ENCODE measurements at places on chromosomes 2 and 18.

DNA sequence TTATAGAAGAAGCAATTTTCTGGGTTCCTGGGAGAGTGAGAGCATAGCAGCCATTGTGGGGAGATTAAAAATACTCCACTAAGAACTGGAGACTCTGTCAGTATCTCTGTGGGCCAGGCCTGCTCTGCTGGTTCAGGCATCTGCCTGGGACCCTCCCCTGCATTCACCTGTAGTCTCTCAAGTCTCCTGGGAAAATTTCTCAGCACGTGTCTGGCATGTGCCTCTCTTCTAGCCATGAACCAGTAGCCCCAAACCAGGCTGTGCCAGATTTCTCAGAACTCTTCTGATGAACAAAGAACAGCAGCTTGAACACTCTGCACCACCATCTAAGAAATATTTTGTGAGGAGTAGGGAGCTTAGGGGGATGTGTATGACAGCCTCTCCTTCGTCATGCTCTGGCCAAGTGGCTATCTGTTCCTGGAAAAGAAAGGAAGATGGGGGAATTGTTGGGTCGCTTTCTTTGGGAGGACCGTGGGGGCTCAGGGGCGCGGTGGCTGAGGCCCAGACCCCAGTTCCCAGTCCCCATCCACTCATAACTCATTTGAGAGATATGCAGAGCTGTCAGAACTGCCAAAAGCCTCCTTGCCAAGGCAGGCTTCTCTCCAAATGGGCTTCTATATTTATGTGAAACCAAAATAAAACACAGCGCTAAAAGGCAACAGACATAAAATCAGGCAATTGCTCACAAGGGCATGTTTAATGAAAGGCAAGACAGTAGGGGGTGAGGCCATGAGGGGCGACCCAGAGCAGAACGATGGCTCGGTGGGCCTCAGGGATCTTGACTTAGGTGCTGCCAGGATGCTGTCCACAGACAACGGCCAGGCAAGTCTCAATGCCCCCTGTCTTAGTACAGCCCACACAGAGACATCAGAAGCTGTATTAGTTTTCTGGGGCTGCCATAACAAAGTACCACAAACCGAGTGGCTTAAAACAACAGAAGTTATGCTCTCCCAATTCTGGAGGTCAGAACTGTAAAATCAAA, 114.7 kb upstream of the TNP1 start:
- no peak for DNase-seq

- no peak for DNase-seq
Observed at GRCh38 chr2:27150639-27151230, 1.9 kb downstream of the TCF23 start.

DNA sequence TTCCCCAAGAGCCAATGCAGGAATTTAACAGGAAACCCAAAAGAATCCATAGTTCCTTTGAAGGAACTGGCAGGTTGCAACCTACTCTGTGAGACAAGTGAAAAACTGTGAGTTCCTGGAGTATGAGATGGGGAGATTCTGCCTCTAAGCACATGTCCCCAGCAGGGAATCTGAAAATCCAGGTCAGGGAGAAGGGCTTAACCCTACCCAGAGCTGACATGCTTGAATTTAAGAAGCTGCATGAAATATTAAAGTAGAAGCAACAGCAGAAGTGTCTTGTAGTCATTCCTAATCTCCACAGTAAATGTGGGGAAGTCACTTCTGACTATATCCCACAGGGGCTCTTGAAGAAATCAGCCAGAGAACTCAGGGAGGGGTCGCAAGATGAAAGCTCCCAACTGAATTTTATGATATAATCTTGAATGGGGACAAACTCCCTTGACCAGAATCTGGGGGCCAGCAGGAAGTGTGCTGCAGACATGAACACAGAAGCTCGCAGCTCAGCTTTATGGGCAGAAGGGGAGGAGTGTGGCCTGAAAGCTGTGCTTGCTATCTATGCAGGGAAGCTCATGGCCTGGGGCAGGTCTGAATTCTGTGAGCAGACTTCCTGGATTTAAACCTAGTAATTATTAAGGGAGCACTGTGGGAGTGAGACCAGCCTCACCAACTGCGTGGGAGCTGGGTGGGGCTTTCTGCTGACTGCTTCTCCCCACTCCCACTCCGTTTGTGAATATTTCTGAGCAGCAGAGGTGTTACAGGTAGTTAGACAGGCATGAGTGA, 184.1 kb upstream of the KYNU start:
- peak; percentile 5 for DNase-seq

DNA sequence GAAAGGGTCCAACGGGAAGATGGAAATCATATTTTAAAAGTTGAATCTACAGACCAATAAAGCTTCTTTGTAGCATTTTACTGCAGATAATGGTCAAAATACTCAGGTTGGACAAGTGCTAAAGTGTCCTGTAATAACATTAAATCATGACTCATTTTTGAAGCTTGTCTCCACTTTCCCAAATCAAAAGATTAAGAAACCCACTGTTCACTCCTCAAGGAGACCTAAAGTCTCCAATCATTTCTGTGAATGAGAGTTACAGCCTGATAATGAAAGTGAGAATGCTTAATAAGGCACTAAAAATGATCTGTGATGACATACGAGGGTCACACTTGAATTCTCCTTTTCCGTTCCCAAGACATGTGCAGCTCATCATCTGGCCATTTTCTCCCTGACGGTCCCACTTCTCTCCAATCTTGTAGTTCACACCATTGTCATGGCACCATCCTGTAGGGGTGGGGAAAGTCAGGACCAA, 53.4 kb downstream of the ATIC start:
- DNase-seq: no peak

- DNase-seq: no peak
Observed at GRCh38 chr2:161796192-161796591, 172.0 kb downstream of the SLC4A10 start.

GRCh38 chr2:69932596-69932922, 17.6 kb downstream of the MXD1 start:
- no peak for DNase-seq

DNA sequence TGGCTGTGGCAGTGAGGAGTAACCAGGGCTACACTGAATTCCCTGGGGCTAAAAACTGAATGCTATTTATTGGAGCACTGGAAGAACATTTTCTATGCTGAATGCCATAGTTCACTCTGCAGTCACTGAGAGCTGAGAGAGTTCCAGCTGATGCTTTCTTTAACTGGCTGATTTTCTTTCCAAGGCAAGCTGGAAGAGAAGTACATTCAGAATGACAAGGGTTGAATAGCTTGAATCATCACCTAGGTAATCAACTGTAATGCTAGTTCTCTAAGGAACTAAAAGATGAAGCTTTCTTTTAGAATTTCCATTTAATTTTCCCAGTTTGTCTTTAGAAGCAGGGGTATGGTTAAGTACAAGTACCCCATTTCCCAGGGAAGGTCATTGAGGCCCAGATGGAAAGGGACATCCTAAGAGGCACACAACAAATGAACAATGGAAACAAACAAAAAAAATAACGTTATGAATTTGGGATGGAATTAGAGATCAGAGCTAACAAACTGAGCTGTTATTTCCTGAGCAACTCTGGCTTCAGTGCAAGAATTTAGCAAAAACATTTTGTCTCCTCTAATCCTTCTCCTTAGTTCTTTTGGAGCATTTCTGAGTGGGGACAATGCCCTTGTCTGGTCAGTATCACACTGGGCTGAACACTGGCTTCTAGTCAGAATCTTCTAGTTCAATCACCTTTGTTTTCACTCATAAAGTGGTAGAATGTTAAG, 132.8 kb upstream of the REG3A start:
- DNase-seq: no peak

- DNase-seq: no peak
Observed at GRCh38 chr18:41324934-41325333, 630.1 kb upstream of the PIK3C3 start.

DNA sequence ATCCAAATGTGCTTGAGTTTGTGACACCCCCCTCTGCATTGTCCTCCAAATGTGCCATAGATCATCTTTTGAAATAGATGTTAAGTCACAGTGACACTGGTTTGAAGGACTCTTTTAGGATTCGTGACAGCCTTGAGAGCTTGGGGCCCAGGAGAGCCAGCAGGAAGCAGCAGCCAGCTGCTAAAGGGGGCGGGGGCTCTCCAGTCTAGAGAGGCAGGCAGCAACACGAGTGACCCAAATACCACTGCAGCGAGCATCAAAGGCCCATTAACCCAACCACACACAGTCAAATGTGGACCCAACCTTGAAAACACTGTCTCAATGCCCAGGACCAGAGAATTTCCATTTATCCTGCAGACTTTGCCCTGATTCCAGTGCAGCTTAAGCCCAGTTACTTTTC, 75.6 kb downstream of the ZBTB7C start:
- no peak for DNase-seq

GRCh38 chr2:47269316-47270232, 114.5 kb upstream of the STPG4 start:
- no peak for DNase-seq

GRCh38 chr2:29130295-29130694, 15.1 kb downstream of the CLIP4 start:
- no peak for DNase-seq

DNA sequence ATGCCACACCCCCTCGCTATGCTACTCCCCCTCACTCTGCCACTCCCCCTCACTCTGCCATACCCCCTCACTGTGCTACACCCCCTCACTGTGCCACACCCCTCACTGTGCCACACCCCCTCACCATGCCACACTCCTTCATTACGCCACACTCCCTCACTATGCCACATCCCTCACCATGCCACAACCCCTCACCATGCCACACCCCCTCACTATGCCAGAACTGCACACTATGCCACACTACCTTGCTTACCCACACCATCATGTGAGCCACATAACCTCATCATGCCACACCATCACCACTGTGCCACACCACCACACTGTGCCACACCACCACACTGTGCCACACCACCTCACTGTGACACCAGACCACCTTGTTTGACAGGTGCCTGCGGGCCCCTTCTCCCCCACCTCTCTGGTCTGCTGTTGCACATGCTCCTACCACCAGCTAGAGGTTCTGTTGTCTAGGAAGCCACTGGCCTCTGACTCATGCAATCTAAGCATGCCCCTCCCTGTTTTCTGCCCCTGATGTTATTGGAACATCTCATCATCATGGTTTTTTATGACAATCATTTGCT, 22.0 kb downstream of the MARCHF4 start:
- no peak for DNase-seq

- no peak for DNase-seq
Observed at GRCh38 chr2:211513446-211513845, 957.0 kb downstream of the CPS1 start.

DNA sequence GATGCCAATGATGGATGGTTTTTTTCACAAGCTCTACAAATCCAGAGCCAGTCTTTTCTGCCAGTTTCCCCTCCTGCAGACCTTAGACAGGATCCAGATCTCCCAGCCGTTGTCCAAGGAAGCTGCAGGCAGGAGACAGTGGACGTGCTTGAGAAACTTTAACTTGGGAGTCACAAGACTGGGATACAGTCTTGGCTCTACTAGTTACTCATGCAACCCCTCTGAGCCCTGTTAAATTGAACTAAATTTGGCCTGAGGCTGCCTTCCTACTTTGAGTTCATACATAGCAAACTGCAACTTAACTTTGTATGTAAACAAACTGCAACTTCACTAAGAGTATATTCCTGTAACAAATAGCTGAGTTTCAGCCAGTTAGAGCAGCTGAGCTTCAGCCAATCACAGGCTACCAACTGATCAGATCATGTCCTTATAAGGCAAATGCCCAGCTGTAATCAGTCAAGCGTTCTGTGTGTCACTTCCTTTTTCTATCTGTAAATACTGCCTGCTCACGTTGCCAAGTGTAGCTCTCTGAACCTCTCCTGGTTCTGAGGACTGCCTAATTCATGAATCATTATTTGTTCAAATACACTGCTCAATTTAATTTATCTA, 140.9 kb downstream of the CAPN13 start:
- DNase-seq: peak; percentile 27

DNA sequence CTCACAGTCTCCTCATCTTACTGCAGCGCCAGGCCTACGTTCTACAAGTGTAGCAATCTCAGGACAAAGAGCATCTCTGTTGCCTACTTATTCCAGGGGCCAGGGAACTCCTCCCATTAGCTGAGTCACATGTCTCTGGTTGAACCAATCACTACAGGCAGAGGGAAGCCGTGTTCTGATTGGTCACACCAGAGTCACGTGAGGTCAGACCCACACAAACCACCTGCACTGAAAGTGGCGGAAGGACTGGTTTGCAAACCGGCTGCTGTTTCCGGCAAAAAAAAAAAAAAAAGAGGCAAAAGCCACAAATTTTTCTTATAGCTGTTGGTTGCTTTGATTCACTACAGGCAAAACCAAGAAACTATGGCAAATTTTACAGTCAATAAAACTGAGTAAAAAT, 21.9 kb upstream of the USP14 start:
- DNase-seq: no peak

GRCh38 chr2:173050684-173051083, 25.0 kb upstream of the MAP3K20 start:
- no peak for DNase-seq

DNA sequence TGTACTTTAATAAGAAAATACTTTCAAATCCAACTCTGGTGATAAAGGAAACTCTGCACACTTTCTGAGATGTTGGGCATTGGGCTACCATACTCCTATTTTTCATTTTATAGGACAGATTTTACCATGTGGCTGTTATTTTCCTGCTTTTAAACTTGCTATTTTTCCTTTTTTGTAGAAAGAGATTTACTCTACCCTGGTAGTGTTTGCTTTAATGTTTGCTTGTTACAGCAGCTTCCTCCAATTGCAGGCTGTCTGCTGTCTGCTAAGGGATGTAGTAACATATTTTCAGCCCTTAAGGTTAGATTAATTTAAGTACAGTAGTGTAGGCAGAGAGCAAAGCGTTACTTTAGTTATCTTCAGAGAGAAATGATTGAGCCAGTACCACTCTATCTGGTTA, 38.6 kb downstream of the MARCHF7 start:
- no peak for DNase-seq

- no peak for DNase-seq
Observed at GRCh38 chr18:35481960-35482366, 15.8 kb downstream of the INO80C start.

DNA sequence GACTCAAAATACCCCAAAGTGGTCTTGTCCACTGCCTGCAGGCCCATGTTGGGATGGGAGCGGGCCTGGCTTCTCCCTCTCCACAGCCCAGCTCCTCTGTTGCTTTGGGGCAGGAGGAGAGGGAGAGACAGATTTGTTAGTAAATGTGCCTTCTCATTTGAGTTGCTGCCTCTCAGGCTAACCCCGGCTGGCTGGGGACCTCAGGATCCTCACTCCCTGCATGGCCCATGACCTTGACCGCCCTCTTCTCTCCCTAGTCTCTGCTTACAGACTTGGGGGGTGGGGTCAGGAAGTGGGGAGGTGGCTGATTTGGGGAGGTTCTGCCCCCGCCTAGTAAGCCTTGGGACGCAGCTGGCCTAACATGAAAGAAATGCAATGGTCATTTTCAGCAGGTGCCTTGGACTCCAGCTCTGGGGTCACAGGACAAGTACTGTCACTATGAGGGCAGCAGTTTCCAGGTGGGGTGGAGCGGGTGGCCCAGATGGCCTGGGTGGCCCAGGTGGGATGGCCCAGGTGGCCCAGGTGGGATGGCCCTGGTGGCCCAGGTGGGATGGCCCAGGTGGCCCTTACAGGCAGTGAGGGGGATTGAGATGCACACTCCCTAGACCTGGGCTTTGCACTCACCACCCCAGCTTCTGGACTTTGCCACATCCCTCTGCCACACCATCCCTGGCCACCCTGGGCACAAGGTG, 24.1 kb downstream of the HJURP start:
- DNase-seq: no peak

- no peak for DNase-seq
Observed at GRCh38 chr2:190666895-190667294, 18.0 kb downstream of the NAB1 start.

Data from NCI-H2081 (cell line).